ENCODE measurements at places on chromosomes 7 and 10.
A peak's percentile ranks its signal among the peaks of the same experiment; 100 is the strongest.

GRCh38 chr10:116694927-116695268 lies 47.5 kb downstream of the HSPA12A start:
- DNase-seq, result no peak

GRCh38 chr7:76352193-76352592 lies 6.6 kb downstream of the YWHAG start:
- DNase-seq, result no peak

- DNase-seq, result no peak
Measured at GRCh38 chr10:50577681-50578350, 45.9 kb downstream of the SGMS1 start.

- DNase-seq, result no peak
Measured at GRCh38 chr7:1007901-1008300, 24.9 kb downstream of the CYP2W1 start.

GRCh38 chr10:86262688-86263181 lies 103.9 kb downstream of the GRID1 start:
- no peak for DNase-seq

GRCh38 chr7:96228760-96229159 lies 93.1 kb downstream of the SLC25A13 start:
- no peak for DNase-seq

GRCh38 chr10:103232131-103232673 lies 13.5 kb upstream of the RPEL1 start:
- DNase-seq, result no peak

GRCh38 chr10:62482581-62482980 lies 108.4 kb downstream of the ZNF365 start:
- DNase-seq, result no peak

DNA sequence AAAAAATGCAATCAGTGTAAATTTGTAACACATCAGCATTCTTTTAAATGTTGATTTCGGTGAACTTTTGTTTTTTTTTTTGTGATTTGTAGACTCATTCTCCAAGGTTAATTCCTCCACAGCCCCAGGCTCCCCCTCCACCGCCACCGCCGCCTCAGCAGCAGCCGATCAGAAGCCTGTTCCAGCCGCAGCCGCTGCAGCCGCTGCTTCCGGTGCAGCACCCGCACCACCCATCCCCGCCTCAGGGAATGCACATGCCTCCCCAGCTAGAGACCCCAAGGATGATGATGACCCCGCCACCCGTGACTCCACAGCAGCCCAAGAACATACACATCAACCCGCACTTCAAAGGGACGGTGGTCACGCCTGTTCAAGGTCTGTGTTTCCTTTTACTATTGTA lies 66.6 kb downstream of the RBM33 start:
- no peak for DNase-seq

DNA sequence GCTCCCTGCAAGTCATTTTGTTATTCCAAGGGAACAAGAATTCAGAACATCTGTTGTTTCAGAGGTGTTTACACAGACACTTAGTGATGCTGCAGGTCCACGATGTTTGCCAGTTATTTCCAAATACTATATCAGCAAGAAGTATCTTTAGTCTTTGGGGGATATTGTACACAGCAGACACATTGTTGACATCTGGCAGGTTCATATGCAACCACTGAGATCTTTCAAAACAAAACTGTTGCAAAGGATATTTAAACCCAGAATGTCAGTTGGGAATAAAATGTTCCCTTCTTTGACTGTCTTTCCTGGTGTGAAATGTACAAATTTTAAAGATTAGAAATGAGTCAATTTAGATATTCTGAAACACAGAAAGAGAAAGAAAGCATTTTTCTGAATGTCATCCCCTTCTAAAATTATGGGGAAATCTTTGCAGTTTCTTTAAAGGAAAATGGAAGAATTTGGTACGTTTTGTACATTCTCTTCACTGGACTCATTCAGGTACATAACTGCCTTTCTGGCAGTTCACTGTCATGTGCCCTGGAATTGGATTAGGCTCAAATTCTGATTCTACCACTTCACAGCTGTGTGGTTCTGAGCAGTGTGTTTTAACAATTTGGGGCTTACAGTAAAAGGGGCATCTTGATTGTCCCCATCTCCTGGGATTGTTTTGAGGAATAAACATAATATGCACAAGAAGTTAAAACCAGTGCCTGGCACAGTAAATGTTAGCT lies 40.3 kb upstream of the CELF2 start:
- no peak for DNase-seq

GRCh38 chr7:1968397-1969111 lies 264.2 kb downstream of the MAD1L1 start:
- no peak for DNase-seq

DNA sequence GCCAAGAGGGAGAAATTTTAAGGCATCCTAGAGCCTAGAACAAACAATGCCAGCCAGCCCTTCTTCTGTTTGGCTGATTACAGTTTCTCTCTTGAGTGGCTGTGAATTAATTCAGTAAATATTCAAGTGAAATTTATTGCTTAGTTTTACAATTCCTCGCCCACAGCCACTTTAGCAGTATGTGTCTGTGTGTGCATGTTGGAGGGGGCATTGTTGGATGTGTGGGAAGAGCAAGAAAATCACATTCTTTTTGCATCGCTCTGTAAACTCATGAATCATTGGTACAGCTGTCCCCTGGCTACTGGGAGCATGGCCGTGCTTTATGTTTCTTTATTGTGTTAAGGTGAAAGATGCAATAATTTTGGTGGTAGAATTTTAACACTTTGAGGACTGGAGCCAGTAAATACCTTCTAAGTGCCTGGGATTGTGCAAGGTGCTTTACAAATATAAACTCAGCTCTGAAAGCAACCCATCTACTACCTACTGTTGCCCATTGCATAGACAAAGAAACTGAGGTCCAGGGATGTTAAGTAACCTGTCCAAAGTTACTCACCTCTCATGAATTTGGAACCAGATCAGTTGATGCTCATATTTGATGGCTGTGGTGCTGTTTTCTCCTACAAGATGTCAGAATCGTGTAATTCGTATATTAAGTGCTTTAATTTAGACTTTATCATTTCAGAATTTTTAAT lies 89.9 kb upstream of the BTBD16 start:
- DNase-seq, result no peak

- no peak for DNase-seq
Measured at GRCh38 chr10:130234171-130234965, 98.2 kb downstream of the GLRX3 start.

DNA sequence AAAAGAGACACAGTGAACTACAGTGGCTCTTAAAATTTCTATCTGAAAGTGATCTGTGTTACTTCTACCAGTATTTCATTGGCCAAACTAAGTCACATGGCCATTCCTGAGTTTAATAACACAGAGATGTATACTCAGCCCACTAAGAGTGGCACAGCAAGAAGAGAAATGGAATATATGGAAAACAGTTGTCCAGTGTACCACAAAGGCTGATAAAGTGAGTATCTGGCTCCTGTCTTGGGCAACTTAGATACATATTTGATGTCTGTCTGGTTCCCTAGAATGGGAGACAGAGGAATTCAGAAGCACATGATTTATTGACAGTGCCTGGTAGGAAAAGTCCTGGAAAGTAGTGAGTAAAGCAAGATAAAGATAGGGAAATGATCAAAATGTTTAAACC lies 10.1 kb upstream of the PON1 start:
- no peak for DNase-seq

DNA sequence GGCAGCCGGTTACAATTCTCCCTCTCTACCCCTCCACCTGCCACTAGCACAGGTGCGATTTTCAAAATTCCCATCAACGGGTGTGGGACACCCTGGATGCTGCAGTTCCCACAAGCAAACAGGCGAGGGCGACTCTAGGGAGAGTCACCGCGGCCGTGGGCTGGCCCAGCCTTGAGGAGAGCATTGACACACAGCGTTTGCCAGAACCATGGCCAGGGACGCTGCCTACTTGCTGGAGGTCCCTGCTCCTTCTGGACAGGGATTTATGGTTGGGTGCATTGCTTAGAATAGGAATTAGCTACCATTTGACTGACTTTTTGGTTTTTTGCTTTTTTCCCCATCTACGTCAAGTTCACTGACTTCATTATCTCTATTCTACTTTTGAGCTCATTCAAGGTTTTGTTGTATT lies 19.0 kb upstream of the CLDN4 start:
- peak; percentile 50 for DNase-seq

GRCh38 chr10:3527869-3528268 lies 257.1 kb downstream of the KLF6 start:
- DNase-seq, result no peak

GRCh38 chr10:20811131-20811530 lies 86.0 kb downstream of the NEBL start:
- DNase-seq, result no peak

DNA sequence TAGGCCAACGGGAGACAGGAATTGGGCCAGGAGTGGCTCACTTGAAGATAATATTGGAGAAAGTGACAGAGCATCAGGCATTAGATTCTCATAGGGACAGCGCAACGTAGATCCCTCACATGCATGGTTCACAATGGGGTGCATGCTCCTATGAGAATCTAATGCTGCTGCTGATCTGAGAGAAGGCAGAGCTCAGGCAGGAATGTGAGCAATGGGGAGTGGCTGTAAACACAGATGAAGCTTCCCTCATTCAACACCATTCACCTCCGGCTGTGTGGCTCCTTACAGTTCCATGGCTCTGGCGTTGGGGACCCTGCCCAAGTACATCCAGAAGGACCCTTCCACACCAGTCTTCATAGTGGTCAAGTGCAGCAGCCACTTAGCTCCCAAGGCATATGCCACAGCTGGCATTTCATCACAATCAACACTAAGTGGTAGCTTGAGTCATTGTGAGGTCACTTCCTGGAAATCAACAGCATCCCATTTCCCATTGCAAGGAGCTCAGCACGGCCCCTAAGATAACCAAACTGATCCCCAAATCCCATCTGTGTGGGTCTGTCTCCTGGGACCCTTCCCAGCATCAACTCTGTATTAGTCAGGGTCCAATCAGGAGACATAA lies 174.5 kb downstream of the TPST1 start:
- no peak for DNase-seq

- DNase-seq, result no peak
Measured at GRCh38 chr10:78341953-78342614, 308.4 kb downstream of the RPS24 start.

DNA sequence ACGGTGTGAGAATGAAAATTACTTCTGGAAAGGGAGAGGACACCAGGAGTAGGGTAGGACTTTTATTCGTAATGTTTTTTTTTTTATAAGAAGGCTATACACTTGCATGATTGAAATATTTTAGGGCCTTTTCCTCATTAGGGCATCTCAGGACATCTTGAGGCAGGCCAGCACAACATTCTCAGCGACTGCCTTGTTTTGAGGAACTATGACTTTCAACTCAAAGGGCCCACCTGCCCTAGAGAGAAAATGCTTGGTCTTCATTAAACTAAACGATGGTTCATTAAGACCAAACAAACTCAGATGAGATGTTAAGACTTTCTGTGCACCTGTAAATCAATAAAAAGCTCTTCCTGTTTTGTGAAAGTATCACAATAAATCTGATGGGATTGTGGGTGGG lies 11.3 kb downstream of the NOD1 start:
- no peak for DNase-seq

- DNase-seq, result no peak
Measured at GRCh38 chr10:123249894-123250293, 95.7 kb downstream of the BUB3 start.

DNA sequence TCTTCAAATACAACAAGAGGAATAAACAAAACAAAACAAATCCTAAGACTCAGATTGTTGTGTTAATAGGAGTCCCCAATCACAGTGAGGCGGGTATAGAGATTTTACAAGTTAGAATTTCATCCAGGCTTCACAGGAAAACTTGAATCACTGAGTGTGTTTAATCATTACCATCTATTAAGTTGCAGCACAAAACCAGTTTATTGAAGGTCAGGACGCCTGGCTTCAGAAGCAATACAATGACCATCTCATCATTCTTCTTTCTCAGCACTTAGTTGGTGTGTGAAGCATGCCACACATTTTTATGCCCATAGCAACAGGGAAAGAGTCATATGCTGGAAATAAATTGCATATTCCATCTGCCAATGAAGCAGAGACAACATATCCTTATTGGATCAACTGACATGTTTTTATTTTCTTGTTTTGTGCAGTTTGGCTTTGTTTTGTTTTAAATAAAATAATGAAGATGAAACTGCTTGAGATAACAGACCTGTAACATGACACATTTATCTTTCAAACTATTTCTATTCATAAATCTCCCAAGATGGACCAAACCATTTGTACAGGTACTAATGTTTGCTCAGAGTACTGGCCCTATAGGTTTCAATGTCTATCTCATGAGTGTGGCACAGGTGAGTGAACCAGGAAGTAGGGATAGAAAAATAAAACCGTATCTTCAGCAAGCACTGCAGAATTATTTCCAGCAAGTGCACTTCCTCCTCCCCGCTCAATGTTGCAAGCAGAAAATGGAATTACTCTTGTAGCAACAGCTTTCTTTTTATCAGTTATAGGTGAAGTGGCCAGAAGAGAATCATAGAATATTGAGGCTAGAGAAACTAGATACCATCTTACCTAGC lies 40.4 kb downstream of the TAC1 start:
- no peak for DNase-seq

DNA sequence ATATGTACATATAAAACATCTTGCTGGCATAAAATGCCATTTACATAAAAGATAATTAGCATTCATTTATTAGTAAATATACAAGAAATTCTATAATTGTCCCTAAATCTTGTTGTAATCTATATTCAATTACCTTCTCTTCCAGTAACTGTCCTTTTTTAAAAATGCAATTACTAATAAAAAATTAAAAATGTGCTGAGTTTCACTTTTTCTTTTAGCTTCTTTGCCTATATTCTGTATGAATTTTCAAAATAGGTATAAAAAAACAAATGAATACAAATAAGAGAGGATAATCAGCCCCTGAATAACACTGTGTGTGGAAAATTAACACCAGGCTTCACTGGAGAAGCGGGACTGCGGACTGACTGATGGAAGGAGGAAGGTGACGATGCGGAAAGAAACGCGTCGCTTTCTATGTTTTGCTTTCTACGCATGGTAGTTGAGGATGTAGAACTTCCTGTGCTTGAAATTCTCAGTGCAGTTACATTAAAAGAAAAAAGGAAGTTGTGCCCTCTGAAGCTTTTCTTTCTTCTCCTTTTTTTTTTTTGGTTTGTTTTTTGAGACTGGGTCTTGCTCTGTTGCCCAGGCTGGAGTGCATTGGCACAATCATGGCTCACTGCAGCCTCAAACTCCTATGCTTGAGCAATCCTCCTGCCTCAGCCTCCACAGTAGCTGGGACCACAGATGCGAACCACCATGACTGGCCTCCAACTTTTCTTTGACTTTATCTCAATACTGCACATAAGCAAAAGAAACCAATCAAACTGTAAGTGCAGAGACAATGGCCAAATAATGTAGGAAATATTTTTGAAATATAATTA lies 7.4 kb upstream of the ZMYND11 start:
- DNase-seq, result no peak

GRCh38 chr7:98730326-98730725 lies 113.2 kb downstream of the NPTX2 start:
- DNase-seq, result no peak

- no peak for DNase-seq
Measured at GRCh38 chr10:57992321-57993077, 275.2 kb downstream of the IPMK start.

DNA sequence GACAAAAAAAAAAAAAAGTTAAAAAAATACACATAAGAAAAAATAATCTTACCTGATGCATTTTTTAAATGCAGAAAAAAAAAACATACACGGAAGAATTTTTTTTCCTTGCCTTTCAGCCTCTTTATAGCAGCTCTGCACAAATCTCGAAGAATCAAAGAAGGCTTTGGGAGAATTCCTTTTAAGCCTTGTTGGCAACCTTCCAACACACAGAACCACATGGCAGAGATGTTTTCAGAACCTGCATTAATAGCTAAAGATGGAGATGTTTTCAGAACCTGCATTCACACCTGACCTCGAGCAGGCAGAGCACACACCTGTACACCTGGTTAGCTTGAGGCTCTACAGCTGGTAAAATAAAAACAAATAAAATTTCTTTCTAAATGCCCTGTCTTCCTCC lies 65.6 kb downstream of the DOCK4 start:
- no peak for DNase-seq

- DNase-seq, result no peak
Measured at GRCh38 chr7:7002418-7003062, 176.5 kb upstream of the CCZ1B start.
